ENCODE measurements at places on chromosomes 16 and 17. TPM values are rescaled to one million over a fixed set of nuclear protein-coding genes. Genes with fewer than 3 reads are reported as not detected.

The ZNF785 gene
- total RNA-seq, result 19.3 TPM

The NUBP1 gene
- 44.6 TPM for total RNA-seq

The CRYM gene
- total RNA-seq, result 0.21 TPM

The OR4D1 gene
- total RNA-seq, result not detected

The EFCAB5 gene
- 0.12 TPM for total RNA-seq

The C16orf92 gene
- not detected for total RNA-seq

The KRTAP9-8 gene
- not detected for total RNA-seq

The ZPBP2 gene
- not detected for total RNA-seq

The KRT36 gene
- not detected for total RNA-seq

The STX1B gene
- total RNA-seq, result 8.1 TPM

The TERB1 gene
- total RNA-seq, result not detected

DNA sequence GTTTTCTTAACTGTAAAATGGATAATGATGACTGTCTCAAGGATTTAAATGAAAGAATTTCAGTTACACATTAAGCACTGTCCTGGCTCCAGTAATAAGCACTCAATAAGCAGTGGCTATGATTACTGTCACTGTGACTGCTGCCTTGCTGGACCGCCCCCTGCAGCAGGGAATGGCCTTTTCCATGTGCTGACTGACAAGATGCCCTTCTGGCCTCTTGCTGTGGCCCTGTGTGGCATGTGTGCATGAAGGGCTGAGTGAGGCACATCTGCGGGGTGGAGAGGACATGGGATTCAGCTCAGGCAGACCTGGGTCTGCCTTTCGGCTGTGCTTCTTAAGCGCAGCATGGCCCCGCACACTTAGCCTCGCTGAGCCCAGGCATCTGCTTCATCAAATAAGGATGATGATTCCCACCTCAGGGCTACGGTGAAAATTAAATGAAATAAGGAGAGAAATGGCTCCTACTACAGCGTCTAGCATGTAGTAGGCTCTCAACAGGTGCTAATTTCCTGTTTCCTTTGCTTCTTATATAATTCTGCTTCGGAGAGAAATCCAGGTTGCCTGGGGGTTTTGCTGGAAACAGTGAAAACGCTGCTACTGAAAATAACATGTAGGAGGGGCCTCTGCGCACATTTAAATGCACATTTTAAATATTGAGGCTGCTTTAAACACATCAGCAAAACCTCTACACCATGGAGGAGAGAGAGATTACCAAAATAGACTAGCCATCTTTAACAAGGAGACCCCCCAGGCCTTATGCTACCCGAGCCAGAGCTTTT is 183.9 kb downstream of the PARN start:
- no peak for DNase-seq

GRCh38 chr16:30458561-30459394 is 13.1 kb upstream of the SEPHS2 start:
- no peak for DNase-seq

GRCh38 chr17:6045621-6046357 is 24.4 kb upstream of the WSCD1 start:
- no peak for DNase-seq

DNA sequence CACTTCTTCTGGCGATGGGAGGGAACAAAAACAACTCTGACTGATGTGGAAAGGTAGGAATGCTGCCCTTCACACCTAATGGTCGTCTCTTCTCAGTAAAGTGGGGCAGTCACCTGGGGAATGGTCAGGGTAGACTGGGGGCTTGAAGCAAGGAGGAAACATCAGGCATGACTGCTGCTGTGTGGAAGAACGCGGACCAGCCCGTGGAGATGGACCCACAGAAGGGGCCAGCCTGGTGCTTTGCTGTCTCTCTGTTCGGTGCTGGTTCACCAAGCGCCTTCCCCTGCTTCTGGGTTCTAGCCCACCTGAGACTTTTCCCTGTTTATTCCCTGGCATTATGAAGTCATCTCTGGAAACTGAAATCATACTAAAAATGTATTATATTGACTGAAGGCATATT is 96.2 kb upstream of the DNAH17 start:
- DNase-seq, result no peak

DNA sequence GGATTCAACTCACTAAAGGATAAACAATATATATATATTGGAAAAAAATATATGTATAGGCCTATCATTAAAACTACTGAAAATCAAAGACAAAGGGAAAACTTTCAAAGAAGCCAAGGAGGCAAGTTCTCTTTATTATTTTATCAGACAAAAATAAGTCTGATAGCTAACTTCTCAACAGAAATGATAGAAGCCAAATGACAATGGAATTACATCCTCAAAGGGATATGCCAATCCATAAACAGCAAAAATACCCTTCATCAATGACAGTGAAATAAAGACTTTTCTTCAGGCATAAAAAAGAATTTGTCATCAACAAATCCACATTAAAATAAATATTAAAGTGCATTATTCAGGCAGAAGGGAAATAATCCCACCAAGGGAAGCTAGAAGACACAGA is 393.4 kb downstream of the ZFHX3 start:
- DNase-seq, result no peak

DNA sequence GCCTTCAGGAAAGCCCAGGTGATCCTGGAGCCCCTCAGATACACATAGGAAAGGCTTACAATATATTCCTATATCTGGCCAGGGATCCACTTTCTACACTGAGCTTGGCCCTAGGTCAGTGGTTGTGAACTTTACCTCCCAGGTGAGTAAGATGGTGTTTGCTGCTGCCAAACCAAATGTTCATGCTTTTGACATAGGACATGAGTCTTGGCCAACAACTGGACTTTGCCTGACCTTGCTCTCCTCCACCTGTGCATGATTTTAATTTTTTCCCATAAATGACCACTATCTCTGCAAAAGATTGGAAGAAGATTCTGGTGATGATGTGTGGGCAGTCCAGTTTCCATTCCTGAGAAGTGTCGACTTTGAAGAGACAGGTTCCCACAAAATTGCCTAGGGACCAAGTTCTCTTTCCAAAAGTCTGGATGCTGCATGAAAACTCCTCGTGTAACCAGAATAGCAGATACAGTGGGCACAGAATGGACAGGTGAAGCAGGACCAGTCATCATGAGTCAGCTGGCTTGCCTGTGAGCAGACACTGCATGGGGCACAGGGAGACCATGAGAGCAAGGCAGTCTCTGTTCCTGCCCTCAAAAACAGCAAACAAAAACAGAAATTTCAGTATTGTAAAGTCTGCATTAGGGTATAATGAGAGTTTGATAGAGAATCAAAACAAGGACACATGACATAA is 226.4 kb upstream of the MON1B start:
- DNase-seq, result no peak

- no peak for DNase-seq
These were observed 196.4 kb upstream of the IRX3 start for GRCh38 chr16:54482892-54483574.

DNA sequence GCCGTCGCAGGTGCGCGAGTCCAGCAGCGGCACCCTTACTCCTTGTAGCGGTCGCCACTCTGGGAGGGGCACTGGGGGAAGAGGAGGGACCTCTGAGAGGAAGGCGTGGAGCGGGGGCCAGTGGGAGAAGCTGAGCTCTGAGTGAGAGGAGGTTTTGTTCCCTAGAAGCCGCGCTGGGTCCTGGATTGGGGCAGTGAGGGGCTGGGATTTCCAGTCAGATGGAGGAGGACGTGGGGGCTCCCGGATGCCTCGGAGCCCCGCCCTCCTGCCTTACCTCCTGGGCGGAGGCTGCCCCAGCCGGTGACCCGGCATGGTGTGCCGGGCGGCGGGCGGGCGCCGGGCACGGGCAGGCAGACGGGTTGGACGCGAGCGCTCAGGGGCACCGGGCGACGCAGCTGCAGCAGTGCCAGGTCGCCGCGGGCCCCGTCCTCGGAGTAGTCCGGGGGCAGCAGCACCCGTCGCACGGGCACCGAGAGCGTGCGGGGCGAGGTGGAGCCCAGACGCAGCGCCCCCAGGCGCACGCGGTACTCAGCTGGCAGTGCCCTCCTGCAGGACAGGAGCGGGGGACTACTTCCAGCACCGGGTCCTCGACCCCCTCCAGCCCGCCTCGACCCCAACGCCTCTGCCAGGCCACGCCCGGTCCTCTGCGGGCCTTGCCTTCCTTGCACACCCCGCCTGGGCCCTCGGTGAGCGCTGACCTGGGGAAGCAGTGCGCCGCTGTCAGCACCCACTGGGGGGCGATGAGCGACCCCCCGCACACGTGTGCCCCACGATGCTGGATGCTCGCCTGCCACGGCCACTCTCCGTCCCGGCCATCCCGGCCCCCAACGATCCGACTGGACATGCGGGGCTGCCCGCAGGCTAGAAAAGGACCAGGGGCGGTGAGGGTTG is 2.0 kb downstream of the PRSS33 start:
- DNase-seq, result no peak

DNA sequence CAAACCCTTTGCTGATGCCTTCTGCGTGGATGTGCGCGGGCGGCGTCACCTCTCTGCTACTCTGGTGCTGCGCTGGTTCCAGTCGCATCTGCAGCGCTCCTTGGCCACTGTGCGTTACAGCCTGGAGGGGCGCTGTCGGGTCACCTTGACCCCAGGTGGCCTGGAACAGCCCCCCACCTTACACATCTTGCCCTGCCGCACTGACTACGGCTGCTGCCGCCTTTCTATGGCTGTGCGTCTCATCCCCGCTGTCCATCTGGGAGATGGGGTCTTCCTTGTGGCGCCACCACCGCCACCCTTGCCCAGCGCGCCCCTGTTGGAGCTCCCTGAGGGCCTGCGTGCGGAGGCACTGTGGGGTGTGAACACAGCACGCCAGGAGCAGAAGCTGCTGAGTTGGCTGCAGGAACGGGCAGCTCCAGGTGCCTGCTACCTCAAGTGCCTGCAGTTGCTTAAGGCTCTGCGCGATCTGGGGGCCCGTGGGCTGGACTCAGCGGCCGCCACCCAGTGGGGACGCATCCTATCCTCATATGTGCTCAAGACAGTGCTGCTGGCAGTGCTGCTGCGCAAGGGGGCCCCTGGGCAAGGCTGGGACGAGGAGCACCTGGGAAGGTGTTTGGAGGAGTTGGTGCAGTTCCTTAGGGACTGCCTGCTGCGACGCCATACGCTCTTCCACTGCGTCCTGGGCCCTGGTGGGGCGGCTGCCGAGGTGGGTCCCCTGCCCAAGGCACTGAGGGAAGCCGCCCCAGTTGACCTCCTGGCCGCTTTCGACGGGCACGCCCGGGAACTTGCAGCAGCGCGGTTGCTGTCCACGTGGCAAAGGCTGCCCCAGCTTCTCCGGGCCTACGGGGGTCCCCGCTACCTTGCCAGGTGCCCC is 1.6 kb downstream of the ITPRIPL2 start:
- DNase-seq, result no peak

- DNase-seq, result peak; percentile 65
These were observed 12.5 kb upstream of the FAM171A2 start for GRCh38 chr17:44376124-44376523.

- DNase-seq, result no peak
These were observed 152.9 kb upstream of the C16orf82 start for GRCh38 chr16:26913851-26914250.

DNA sequence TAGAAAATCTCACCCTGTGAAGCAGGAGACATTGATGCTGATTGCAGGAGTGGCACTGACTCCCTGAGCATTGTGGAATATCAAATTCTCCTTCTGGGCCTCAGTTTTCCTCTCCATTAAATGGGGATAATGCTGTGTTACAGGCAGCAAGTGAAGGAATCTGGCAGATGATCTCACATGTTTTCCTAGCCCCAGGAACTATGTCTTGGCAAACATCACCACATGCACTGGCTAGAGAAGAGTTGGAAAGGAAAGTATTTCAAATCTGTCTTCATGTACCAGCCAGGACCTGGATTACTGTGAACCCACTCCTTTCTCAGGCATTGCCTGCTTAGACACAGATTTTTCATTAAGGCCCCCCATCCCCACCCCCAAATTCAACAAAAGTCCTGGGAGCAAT is 13.6 kb upstream of the CCL8 start:
- DNase-seq, result no peak

DNA sequence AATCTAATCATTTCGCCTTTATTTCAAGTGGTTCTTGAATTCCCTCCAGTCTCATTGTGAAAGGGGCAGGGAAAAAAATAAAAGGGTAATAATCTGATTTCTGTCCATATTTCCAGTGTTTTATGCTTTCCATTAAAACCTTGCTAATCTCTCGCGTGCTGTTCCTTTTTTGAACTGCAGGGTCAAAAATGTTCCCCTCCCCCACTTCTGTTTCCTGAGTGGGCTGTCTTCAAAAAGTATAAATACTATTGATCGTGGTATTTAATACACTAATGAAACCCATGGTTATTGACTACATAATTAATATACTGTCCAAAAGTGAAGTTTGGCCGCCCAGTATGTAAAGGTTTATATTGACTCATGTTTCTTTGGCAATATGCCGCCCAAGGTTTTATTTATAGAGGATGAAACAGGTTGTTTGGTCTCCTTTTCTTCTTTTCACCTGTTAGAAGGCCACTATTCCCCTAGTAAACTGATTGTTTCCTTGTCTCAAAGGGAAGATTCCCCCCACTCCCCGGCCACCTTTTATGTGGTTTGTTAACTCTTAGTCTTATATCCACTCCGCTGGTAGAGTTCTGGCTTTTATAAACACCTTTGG is 69.7 kb downstream of the RPA1 start:
- DNase-seq, result no peak

GRCh38 chr17:11178581-11178980 is 62.4 kb upstream of the SHISA6 start:
- DNase-seq, result no peak

DNA sequence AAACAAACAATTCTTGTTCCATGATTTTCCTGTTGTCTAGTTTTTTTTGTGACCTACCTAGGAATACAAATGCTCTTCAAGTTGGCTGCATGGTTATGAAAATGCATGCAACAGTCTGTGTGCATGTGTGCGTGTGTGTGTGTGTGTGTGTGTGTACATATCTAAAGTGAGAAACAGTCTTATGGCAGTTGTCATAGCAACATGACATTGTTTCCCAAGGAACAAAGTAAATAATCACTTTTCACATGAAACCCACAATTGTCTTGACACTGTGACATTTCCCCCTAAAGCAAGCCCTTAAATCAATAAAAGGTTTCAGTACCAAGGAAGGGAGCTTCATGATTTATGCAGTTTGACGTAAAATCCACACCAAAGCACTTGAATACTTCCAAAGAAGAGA is 758.4 kb downstream of the CDH8 start:
- no peak for DNase-seq

DNA sequence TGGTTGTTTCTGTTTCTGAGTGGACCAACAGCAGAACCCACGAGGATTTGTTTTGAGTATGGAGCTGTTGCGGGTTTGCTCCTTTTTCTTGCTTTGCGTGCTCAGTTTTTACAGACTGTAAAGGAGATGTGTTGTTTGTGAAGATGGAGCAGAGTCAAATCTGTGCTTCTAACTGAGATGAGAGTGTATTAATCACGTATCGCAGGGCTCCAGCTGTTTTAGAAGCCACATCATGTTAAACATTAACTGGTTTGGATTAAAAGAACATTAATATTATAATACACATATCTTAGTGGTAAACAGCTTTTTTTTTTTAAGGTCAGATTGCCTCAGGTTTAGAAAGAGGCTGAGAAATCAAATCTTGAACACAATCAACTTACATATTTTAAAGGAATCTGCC is 69.4 kb downstream of the YPEL2 start:
- DNase-seq, result no peak

- DNase-seq, result no peak
These were observed 292.0 kb upstream of the TNRC6C start for GRCh38 chr17:77666462-77666861.

Measured in cardiac muscle cell (in vitro differentiated cells and primary cell).